ENCODE measurements at places on chromosomes 3 and 15.

- no peak for DNase-seq
Measured at GRCh38 chr3:64011685-64012084, 11.6 kb downstream of the PSMD6 start.

DNA sequence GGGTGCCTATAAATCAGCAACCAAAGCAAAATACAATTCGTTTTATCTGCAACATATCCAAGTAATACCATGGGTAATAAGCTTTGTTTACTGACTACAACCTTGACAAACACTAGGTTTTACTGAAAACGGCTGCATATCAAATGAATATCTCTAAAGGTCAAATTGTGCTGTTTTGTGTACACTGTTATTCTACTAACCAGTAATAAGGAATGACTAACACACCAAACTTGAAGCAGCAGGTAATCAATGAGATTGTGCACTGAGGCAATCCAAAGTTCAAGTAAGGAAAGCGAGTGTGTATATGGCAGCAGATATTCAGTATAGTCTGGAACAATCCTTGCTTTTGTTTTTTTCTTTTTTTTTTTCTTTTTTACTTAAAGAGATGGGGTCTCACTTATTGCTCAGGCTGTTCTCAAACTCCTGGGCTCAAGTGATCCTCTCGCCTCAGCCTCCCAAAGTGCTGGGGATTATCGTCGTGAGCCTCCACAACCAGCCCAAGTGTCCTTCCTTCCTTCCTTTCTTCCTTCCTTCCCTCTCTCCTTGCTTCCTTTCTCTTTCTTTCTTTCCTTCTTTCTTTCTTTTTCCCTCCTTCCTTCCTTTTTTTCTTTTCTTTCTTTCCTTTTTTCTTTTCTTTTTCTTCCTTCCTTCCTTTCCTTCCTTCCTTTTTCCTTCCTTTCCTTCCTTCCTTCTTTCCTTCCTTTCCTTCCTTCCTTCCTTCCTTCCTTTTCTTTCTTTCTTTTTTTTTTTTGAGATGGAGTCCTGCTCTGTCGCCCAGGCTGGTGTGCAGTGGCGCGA lies 34.9 kb downstream of the AP3S2 start:
- no peak for DNase-seq

GRCh38 chr15:68629519-68630210 lies 50.9 kb downstream of the CORO2B start:
- DNase-seq, result no peak

DNA sequence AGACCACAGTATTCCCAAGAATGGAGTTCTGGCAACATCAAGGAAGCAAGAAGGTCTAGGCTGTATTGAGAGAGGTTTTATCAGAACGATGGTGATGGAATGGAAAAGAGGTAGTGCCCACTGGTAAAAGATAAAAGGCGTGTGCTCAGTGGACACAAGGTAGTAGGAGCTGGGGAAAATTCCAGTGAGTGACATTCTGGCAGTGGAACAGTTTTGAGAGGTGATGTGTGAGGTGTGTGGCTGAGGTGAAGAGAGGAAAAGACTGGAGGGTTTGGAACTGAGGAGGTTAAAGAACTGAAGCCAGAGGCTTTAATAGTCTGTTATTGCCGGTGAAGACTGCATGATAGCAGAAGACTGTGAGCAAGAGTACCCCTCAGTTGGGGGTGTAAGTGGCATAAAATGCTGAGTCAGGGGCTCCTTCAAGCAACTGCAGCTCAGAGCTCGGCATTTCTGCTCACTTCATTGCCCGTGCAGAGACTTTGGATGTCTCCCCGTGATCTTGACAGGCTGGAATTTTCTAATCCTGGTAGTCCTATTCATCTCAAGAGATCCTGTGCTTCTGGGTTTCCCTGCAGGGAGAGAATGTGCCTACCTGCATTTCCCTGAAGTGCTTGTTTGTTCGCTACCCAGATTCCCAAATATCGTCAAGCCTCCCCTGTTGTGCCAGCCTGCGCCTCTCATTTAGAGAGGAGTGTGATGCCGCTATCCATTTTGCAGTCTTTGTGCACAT lies 191.0 kb downstream of the SATB1 start:
- no peak for DNase-seq

DNA sequence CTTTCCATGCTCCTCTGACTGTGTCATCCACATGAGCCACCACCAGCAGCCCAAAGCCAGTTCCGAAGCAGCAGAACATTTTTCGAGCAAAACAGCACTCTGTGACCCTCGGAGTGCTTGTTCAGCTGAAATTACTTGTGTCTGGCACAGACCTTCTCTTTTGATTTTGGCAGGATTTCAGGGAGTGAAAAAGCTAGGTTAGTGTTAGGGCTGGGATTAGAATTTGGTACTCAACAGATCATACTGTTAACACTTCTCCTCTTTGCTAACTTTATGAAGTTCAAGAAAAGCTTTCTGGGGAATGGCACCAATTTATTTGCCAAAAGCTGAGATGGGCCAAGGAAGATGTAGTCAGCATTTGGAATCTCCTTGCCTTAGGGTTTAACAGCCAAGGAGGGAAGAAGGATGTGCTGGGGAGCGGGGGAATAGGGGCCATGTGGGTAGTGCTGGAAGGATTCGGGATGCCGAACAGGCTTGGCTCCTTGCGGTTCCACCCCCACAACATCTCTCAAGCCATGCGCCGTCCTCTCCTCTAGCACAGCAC lies 55.1 kb upstream of the TRA2B start:
- no peak for DNase-seq

GRCh38 chr3:49769926-49770325 lies 16.4 kb downstream of the IP6K1 start:
- DNase-seq, result no peak

- no peak for DNase-seq
Measured at GRCh38 chr3:48125013-48125705, 63.1 kb downstream of the CDC25A start.

DNA sequence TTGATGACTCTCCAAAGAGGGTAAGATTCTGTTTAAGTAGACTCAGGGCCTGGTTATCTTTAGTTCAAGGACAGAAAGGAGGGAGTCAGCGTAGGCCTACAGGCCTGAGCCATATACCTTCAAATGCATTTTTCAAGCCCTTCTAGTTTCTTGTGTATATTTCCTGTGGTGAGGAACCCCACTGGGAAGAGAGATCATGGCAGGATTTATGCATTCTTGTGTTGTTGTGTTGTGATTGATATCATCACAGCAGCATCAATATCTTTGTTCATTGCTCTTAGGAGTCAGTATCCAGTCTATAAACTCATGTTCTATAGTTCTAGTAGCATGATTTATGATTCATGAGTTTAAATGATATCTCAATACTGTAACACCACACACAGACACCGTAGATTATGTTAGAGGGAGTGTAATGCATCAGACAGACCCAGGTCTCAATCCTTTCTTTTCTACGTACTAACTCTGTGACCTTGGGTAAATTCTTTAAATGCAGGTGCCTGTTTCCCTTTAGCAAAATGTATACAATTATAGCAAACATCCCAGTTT lies 427.5 kb downstream of the PDCD6IP start:
- DNase-seq, result no peak

DNA sequence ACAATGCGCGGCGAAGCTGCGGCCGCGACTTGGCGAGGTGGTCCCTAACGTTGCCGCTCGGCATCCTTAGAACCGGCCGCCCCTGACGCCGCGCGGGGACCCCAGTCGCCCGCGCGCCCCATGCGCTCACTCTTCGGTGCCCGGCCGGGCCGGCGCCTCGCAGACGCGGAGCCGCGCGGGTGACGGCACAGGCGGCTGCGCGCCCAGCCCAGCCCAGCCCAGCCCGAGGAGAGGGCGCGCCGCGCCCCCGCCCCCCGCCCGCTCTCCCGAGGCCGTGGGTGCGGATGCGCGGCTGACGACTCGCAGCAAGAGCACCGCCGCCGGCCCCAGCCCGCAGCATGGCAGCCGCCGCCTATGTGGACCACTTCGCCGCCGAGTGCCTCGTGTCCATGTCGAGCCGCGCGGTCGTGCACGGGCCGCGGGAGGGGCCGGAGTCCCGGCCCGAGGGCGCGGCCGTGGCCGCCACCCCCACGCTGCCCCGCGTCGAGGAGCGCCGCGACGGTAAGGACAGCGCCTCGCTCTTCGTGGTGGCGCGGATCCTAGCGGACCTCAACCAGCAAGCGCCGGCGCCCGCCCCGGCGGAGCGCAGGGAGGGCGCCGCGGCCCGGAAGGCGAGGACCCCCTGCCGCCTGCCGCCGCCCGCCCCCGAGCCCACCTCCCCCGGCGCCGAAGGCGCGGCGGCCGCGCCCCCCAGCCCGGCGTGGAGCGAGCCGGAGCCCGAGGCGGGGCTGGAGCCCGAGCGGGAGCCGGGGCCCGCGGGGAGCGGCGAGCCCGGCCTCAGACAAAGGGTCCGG lies 437 bp downstream of the KLF13 start:
- no peak for DNase-seq

Measured in breast epithelium (tissue), 4 donors.